Cerebellum (tissue), 4 donors: ENCODE measurements at places on chromosomes 12 and 14. TPM values are rescaled to one million over a fixed set of nuclear protein-coding genes. Genes with fewer than 3 reads are reported as not detected.
A peak's percentile ranks its signal among the peaks of the same experiment; 100 is the strongest.

The PRPF40B gene
- 22.8 TPM for total RNA-seq

The MEG3 gene
- total RNA-seq: 580 TPM

The KIF26A gene
- 4.5 TPM for total RNA-seq

The RIMBP2 gene
- total RNA-seq: 14.5 TPM

The NEUROD4 gene
- 9.9 TPM for total RNA-seq

The COPS7A gene
- 22.6 TPM for total RNA-seq

The RDH5 gene
- 8.6 TPM for total RNA-seq

The KRT6C gene
- total RNA-seq: not detected

The TSPAN31 gene
- total RNA-seq: 32.1 TPM

DNA sequence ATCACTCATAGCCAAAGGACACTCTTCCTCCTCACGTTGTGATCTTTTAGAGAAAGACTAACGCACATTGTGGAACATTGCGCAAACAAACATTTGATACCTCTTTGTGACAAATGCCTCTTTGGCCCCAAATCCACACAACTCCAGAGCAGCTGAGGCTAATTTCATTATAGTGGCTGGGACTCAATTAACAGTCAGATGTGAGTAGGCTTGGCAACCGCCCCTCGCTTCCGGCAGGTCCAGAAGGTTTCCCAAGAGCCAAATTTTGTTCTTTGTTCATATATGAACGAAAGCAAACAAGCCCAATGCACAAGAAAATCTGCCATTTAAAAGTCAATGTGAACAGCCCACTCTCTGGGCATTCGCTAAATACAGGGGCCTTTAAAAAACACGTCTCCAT is 273.9 kb downstream of the GLT1D1 start:
- no peak for DNase-seq

DNA sequence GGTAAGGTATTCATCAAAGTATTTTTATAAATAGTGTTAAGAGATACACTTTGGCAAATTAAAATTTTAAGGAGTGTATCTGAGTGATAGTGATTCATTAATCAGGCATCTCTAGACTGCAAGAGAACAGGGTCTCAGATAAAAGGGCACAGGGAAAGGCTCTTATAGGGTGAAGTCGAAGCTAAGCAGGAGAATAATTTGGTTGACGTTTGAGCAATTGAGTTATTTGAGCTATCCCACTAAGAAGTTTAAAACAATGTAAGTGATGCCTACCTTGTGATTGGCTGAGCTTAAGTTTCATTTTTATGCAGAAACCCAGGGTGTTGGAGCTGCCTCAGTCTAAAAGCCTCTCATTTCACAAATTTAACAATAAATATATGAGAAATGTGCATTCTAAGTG is 125.3 kb downstream of the SLC6A15 start:
- DNase-seq: no peak

GRCh38 chr14:76486251-76486743 is 110.4 kb downstream of the ESRRB start:
- DNase-seq: no peak

DNA sequence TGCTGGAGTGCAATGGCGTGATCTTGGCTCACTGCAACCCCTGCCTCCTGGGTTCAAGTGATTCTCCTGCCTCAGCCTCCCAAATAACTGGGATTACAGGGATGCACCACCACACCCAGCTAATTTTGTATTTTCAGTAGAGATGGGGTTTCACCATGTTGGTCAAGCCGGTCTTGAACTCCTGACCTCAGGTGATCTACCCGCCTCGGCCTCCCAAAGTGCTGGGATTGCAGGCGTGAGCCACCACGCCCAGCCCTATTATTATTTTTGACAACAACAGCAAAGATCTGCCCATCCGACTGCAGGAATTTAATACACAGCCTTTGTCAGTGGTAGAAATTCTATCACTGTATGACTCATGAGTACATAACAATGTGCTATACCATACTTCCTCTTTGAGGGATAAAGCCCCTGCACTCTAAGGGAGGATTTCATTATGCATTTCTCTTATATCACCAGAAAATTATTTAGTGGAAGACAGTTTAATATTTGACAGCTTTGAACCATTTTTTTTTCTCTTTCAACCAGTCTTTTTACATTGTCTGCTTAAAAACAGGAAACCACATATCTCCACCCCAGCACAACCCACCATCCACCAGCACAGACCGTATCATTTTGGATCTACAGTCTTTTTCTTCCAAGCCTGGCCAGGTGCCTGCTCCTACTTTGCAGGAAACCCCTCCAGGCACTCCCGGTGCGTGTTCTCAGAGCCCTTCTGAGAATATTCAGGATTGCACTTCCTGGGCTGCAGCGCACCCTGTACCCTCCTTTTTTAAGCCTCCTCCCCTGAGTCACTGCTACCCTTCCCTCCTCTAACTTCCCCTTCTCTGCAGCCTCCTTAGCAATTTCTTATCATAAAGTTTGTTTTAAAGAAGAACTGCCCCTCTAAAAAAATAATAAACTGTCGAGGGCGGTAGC is 594 bp downstream of the ARHGDIB start:
- DNase-seq: no peak

DNA sequence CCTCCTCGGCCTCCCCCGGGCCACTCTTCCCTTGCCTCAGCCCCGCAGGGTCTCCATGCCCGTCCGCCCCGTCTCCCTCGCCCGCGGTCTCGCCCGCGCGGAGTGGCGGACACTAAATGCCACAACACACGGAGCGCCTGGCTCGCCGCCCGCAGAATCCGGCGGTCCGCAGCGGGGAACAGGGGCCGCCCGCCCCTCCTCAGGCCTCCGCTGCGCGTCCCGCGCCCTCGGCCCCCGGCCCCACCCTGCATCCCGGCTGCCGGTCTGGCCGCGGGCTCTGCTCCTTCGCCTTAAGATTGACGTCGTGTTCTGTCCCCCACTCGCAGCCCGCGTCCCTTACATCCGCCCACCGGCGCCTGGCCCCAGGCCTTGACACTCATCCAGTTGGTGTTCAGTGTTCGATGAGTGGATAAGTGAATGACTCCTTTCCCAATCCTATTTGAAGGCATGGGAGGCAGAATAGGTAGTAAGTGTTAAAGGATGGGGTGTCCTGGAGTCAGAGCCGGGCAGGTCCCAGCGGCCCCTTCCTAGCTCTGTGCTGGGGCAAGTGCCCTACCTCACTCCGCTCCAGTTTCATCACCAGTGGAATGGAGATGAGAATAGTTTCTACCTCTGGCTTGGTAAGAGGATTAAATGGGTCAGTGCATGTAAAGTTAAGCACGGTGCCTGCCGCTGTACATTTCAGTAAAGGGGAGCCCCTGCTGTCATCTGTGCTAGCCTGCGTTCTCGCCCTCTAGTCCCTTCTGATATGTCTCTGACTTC is 622 bp downstream of the TECPR2 start:
- DNase-seq: peak; percentile 41

DNA sequence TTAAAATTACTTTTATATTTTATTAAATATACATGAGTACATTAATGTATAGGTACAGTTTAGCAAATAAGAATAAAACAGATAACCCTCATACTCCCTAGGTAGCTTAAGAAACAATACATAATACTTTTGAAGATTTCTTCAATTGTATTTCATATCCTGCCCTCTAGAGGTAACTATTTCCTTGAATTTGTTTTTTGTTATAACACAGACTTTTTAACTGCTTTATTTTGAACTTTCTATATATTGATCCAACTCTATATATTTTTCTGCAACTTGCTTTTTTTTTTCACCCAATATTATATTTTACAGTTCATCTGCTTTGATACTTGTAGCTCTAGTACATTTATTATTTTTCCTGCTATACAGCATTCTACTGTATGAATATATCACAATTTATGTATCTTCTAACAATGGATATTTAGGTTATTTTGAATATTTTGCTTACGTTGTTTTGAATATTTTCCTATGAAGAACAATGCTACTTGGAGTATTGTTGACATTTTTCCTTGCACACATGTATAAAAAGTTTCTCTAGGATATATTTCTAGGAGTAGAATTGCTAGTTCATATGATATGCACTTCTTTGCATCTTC is 72.8 kb upstream of the ABCD2 start:
- peak; percentile 15 for DNase-seq

GRCh38 chr14:91264151-91265150 is 19.9 kb upstream of the GPR68 start:
- no peak for DNase-seq

GRCh38 chr12:67911275-67911600 is 78.0 kb upstream of the IFNG-AS1 start:
- DNase-seq: no peak

GRCh38 chr12:3122841-3123678 is 45.9 kb downstream of the TSPAN9 start:
- no peak for DNase-seq

DNA sequence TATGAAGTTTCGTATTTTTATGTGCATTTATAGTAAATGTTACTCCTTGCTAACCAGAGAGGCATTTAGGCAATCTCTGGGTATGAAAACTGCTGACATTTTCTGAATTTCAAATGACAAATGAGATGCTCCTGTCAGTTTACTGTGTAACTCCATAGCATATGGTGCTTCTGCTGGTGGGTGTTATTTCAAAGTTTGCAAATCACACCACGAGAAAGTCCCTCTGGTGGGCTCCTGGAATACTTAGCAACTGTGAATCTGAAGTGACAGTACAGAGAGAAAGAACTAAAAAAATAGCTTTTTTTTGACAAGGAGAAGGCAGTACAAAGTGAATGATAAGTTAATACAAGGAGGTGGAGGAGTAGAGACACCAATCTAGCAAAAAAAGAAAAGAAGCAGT is 161.5 kb downstream of the DERA start:
- no peak for DNase-seq

GRCh38 chr14:52961060-52961639 is 10.3 kb upstream of the FERMT2 start:
- peak; percentile 17 for DNase-seq

GRCh38 chr14:36822685-36823084 is 161.0 kb downstream of the PAX9 start:
- DNase-seq: no peak

DNA sequence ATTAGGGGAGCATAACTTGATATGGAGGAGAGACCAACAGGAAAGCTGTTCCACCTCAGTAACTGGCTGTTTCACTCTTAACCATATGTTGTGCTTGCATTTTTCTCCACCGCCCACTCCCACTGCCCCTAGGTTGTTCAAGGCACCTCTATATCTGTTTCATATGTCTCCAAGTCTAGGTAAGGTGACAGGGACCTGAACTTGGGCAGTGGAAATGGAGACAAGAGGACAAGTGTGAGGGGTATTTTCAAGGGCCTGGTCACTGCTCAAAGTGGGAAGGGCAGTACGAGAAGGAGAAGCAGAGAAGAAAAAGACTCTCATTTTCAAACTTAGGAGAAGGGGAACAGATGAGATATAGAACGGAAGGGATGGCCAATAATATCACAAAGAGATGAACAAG is 3.1 kb downstream of the SLC38A1 start:
- DNase-seq: no peak

GRCh38 chr12:116497051-116497591 is 62.1 kb upstream of the MAP1LC3B2 start:
- peak; percentile 55 for DNase-seq

DNA sequence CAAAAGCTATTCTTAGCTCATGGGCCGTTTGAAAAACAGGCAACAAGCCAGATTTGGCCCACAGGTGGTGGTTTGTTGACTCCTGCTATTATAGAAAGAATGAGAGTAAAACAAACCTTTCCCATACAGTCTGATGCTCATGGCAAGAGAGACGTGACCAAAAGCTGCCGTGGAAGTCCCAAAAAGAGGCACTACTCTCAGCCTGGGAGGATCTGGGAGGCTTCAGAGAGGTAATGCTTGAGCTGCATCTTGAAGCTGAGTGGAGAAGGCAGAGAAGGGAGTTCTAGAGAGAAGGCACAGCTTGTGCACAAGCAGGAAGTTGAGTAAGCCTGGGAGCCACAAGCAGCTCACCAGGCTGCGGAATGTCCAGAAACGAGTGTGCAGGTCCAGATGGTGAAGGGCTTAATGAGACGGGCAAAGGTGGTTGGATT is 9.6 kb downstream of the PLXNC1 start:
- DNase-seq: peak; percentile 27

GRCh38 chr12:104263580-104264358 is 39.8 kb upstream of the EID3 start:
- no peak for DNase-seq

DNA sequence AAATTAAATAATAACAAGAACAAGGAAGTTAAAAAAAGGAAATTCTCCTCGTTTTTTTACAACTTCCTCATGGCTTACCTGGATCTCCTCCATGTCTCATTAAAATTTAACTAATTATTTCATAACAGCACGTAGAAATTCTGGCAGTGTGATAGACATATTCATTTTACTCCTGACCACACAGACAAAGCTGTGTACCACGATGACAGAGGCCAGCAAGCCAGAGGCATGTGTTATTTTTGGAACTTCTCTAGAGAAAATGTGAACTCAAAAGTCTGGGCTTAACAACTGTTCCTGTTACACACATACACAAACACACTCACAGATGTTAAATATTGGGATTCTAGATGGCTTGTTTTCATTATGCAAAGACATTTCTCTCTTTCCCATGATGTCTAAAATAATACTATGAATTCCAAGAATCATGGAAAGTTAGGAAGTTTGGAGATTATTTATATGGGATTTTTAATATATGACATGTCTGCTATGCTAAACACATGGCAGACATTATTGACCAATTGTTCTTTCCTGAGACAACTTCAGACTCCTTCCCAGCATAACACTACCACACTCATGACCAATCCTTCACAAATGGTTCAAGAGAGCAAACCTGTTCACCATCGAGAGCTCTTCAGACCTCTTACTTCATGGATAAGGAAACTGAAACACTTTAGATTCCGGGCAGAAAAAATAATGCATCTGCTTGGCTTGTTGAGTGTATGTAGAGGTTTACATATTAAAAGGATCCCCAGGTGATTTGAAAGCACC is 158.7 kb downstream of the DACT1 start:
- DNase-seq: no peak

- DNase-seq: no peak
Observed at GRCh38 chr14:54776361-54777001, 126.1 kb downstream of the GCH1 start.

DNA sequence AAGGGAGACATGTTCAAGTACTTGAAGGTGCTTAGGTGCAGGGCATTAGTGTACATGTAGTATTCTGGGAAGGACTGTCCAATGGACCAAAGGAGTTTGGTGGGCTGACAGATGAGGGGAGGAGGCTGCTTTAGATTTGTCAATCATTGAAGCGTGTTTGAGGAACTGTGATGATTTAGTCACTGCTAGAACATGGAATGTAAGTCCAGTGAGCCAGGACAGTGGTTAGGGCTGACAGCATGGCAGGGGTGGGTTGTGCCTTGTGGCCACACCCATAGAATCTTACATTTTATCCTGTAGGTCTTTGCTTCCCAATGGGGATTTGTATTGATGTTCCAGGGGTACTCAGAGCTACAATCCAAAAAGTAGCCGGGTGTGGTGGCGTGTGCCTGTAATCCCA is 24.6 kb downstream of the DIP2B start:
- no peak for DNase-seq

- DNase-seq: no peak
Observed at GRCh38 chr12:91401190-91401589, 218.6 kb upstream of the DCN start.
